Urinary bladder (tissue), 4 donors: ENCODE measurements at places on chromosomes 11 and 22.

- no peak for DNase-seq
These were observed 1.5 kb downstream of the MAFF start for GRCh38 chr22:38203090-38203810.

DNA sequence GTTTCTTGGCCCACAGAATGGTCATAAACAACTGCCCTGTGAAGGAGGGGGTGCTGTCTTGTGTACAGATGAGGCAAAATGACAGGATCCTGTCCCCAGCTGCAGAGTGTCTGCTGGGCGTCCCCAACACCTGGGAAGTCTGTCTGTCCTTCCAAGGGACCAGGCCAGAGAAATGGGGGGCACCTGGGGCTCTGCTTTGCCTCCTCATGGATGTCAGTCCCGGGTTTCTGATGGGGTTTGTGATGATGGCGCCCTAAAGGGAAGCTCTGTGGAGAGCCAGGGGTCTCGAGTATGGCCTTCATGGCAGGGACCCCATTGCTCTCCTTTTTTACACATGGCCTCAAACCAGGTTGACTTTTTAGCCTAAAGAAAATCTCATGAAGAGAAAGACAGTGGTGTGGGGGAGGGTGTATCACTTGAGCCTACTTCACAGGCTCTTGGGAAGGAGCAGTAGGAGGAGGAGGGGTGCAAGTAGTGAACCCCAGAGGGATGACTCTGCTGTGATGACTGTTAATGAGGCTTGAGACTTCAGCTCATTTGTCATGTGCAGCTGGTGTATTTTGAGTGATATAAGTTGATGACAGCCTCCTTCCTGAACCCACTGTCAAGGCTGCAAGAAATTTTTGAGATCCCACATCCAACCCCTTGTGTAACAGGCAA lies 40.6 kb upstream of the TUB start:
- DNase-seq = no peak

DNA sequence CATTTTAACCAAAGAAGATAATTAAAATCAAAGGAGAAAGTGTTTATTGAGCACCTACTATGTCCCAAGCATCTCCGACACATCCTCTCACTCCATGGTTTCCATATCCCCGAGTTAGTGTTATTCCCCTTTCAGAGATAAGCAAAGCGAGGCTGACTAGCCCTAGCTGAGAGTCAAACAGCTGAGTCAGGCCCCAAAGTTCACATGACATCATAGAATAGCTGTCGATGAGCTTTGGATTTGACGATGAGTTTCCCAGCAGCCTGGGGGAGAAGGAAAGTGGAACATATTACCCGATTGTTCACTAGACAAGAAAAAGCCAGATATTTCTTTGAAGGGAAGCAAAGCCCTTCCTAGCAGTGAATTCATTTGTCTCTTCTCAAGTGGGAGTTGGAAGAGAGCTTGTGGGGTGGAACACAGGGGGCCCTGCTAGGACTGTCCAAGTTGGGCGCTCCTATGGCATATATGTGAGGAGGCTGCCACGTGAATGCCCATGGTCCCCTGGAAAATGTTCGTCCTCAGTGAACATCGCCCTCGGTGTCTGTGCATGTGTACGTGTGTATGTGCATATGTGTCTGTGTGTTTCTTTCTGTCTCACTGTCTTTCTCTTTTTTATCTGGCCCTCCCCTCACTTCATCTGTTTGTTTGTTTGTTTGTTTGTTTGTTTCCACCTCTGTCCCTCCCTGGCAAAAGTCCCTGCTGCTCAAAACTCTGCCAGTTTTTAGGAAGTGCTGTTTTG lies 493 bp upstream of the CYTH4 start:
- DNase-seq = no peak

- DNase-seq = no peak
These were observed 33.5 kb downstream of the PDE3B start for GRCh38 chr11:14677146-14677545.

- DNase-seq = no peak
These were observed 156.4 kb upstream of the TBCEL start for GRCh38 chr11:120867531-120867930.

DNA sequence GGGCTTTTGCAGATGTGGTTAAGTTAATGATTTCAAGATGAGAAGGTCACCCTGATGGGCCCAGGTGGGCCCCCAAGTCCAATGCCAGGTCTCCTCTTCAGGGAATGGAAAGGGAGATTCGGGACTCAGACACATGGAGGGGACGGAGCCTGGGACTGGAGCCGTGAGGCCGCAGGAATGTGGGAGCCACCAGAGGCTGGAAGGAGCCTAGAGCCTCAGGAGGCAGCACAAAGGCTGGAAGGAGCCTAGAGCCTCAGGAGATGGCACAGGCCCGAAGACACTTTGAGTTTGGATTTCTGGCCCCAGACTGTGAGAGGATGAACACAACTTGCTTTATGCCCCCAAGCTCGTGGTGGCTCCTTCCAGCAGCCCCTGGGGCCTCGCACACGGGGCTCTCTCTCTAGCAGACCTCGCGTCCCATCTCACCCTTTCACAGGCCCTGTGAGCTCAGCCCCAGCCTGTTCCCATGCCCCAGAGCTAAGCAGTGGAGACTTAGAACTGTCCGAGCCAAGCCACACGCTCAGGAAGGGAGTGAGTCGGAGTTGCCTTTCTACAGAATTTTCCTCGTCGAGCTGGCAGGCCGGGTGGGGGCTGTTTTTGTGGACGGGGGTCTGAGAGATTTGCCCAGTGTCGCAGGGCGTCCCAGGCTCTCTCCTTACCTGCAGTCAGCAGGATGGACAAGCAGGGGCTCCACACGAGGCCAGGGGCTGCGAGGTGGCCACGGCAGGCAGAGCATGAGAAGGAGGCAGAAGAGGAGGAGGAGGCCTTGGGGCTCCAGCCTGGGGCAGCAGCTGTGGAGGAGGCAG lies 937.6 kb downstream of the BRD1 start:
- DNase-seq = no peak

DNA sequence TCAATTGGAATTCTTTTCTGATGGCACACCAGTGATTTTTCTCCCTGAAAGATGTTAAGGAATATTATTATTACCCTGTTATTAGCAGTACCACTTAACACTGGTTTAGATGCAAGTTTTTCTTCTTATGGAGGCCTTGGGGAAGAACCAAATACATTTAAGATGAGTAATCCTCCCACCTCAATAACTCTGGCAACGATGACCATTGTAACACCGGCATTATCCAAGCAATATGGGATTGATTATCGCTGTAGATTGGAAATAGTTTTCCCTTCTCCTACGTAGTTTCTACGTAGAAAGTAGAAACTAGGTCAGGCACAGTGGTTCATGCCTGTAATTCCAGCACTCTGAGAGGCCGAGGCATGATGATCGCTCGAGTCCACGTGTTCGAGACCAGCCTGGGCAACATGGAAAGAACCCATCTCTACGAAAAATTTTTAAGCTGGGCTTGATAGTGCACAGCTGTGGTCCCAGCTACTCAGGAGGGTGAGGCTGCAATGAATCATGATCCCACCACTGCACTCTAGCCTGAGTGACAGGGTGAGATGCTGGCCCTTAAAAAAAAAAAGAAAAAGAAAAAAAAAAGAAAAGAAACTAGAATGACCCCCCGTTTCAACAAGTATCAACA lies 45.5 kb downstream of the PACSIN2 start:
- no peak for DNase-seq

- DNase-seq = no peak
These were observed 405.9 kb downstream of the NXPE2 start for GRCh38 chr11:115084231-115084630.

DNA sequence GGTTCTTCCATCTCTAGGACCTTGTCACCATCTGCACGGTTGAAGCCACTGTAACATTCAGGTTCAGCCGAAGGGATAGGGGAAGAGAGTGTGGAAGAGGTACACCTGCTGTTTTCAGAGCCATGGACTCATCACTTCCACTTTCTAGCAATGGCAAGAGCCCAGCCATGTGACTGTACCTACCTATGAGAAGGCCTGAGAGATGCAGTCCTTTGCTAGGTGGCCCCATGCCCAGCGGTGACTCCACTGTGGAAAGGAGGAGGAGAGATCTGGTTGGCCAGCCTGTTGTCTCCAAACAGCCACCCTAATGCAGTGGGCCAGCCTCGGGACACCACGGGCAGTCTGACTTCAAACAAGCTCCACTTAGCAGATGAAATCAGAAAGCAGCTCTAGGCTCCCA lies 16.0 kb downstream of the RASD2 start:
- DNase-seq = no peak

- no peak for DNase-seq
These were observed 13.4 kb upstream of the CCND1 start for GRCh38 chr11:69627551-69627950.

GRCh38 chr11:87460279-87460678 lies 422.5 kb downstream of the TMEM135 start:
- no peak for DNase-seq

- no peak for DNase-seq
These were observed 974 bp downstream of the ANAPC15 start for GRCh38 chr11:72111300-72112142.

DNA sequence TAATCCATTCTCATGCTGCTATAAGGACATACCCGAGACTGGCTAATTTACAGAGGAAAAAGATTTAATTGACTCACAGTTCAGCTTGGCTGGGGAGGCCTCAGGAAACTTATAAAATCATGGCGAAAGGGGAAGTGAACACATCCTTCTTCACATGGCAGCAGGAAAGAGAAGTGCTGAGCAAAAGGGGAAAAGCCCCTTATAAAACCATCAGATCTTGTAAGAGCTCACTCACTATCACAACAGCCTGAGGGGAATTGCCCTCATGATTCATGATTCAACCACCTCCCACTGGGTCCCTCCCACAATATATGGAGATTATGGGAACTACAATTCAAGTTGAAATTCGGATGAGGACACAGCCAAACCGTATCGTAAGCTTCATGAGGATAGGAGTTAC lies 3.8 kb upstream of the CYB5R2 start:
- no peak for DNase-seq

DNA sequence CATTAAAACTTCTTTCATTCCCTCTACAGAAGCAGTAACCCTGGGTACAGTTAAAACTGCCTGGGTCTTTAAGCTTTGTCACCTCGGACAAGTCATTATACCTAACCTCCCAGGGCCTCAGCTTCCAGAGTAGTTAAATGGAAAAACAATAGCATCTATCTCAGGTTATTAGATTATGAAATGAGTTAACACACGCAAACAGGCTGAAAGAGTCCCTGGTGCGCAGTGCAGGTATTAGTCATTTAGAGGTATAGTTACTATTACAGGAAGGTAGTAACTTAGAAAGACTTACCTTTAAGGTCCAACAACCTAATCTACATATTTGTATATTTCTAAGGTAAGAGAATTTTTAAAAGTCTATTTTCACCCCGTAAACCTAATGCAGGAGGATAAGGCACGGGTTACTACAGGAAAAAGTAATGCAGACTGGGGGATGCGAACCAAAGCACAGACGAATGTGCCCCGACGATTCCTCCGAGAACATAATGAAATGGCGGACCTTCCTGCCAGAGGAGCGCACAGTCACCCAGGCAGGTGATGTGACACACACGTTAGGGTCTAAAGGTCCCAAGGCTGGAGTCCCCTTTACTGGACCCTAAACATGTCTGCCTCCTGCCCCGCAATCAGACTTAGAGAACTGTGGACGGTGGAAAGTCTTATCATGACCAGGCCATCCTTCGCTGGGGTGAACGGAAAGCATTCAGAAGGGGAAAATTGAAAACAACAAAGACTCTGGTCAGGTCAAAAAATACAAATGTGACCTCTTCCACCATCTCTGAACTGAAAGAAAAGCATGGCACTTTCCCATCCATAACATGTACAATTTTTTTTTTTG lies 1.3 kb downstream of the NAP1L4 start:
- no peak for DNase-seq

GRCh38 chr22:19818324-19819207 lies 36.1 kb downstream of the GNB1L start:
- DNase-seq = no peak

- no peak for DNase-seq
These were observed 84.8 kb downstream of the TP53I11 start for GRCh38 chr11:44865866-44866272.

DNA sequence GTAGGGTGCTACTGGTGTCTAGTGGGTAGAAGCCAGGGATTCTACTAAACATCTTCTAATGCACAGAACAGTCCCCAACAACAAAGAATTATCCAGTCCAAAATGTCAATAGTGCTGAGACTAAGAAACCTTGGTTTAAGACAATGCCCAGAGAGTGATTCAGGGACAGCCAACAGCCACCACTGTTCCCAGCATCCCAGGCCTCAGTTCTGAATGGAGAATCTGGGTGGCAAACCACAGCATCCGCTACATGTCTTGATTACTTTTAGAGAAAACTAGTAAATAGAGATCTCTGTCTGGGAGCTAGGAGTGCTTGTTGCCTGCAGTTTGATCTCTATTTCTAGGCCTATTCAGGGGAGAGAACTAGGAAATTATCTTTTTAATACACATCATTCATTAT lies 20.9 kb upstream of the SIK2 start:
- no peak for DNase-seq

- DNase-seq = no peak
These were observed 976 bp downstream of the DEPDC7 start for GRCh38 chr11:33016654-33017053.

GRCh38 chr11:67119585-67120391 lies 725 bp downstream of the KDM2A start:
- DNase-seq = no peak
